OCI-LY7 (cell line): ENCODE measurements at places on chromosomes 6 and 20.

DNA sequence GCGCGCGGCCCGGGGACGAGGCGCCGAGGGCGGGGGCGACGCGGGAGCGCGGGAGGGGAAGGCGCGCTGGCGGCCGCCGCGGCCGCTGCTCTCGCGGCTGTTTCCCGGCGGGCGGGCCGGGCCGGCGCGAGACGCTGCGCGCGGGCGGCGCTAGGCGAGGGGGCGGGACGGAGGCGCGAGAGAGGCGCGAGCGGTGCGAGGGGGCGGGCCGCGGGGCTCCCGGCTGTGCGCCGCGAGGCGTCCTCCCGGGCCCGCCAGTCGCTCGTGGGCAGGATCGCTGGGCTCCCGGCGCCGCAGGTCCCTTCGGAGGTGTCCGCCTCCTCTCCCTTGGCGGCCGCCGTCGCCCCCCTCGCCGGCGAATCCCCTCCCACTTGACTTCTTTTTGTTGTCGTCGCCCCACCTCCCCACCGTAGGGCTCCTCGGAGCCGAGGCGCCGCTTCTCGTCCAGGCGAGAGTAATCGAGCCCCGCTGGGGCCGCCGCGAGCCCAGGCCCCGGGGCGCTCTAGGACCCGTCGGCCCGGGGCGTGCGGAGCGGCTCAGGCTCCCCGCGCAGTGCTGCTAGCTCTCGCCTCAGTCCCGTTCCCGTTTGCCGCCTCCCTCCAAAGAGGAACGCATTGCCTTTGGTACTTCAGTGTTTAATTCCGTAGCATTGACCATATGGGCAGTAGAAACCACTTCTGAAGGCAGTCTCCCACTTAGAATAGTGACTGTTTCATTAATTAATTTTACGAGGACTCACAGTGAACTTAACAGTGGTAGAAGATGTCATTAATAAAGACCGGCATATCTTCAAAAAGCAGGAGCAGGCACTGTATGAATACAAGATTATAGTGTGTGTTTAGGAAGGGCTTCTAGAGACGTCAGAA is at the start of gene RANBP9:
RANBP9 (minus strand) TSS at position 103 of the 866 bp plus-strand sequence. CDS start 330 bp downstream, outside the sequence.
- peak; percentile 95 for DNase-seq

GRCh38 chr6:44454198-44454597 is 66.7 kb downstream of the CDC5L start:
- DNase-seq, result no peak

DNA sequence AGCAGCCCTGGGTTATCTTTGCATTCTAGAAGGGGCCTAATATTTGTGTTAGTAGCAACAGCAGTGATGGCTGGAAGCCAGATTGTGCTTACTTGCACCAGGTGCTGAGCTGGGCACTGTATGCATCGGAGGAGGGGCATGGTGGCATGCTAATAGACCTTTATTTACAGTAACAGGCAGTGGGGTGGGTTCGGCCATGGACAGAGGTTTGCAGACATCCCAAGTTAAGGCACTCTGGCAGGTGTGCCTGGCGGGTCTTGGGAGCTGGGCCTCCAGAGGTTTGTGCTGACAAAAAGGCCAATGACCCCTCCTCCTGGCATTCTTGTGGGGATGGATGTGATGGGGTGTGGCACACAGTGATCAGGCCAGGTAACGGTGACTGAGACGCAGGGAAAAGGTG is 39.0 kb upstream of the CD93 start:
- DNase-seq, result no peak

DNA sequence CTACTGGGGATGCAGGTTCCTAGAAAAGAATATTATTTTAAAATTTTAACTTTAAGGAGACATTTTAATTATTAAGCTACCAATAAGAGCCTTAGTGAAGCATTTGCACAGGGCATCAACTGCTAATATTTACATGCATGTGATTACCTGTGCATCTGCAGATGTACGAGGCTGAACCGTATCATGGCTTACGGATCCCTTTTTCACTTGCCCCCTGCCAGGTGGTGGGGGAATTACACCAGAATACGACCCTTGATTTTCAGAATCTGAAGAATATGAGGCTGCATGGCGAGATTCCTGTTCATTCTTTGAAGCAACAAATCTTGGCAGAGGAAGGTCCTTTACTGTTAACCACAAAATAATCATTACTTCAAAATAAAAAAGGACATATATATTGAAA is 42.7 kb downstream of the REPS1 start:
- no peak for DNase-seq

GRCh38 chr20:63830841-63831588 is at the start of gene ZBTB46:
Gene ZBTB46, minus strand, starts transcription at chr20:63831264. Its CDS starts 40,507 bp downstream, at chr20:63790757.
- DNase-seq, result peak; percentile 71

GRCh38 chr6:125728739-125729138 is 20.7 kb upstream of the HEY2 start:
- DNase-seq, result no peak

GRCh38 chr6:114040871-114041270 is 69.9 kb upstream of the HDAC2 start:
- DNase-seq, result no peak

- DNase-seq, result peak; percentile 53
These were observed 338.1 kb downstream of the SYNE1 start for GRCh38 chr6:152298848-152299735.

DNA sequence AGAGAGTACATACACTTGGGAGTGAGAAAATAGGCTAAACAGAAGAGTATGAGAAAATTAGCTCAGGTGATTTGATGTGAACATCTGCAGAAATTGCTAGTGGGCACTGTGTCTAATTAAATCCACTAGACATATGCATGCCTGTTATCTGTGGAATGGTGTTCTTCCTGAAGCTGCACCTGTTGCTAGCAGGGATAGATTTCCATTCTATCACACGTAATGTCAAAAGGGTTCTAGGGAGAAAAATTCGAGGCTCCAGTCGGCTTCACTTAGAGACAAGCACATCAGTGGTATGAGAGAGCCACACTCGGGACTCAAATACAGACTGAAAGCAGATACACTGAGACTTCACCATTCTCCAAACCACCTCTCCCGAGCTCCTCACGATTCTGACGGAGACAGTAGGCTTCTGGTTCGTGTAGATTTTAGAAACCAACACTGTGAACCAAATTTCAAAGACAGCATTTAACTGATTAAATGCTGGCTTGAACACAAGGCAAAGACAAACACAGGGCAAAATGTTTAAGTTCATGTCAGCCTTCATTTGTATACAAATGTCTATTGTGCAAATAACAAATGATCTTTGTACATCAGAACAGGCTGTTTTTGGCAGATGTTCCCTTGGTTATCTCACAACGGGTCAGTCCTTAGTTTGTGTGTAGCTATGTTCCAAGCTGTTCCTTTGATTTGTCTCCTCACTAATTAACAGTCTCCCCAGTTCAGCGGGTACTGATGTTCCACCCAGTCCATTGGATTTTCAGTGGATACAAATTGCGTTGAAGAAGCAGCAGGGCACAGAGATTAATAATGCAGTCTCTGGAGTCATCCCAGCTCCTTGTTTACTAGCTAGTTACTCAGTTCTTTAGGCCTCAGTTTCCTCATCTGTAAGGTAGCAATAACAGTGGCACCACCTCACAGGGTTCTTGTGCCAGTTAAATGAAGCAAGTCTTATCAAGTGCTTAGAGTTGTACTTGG is 131.0 kb upstream of the IFNGR1 start:
- DNase-seq, result no peak

- no peak for DNase-seq
These were observed 193.2 kb downstream of the ADGB start for GRCh38 chr6:146791930-146792329.
